SJSA1 (cell line): ENCODE measurements at places on chromosomes 4 and X. TPM values are rescaled to one million over a fixed set of nuclear protein-coding genes. Genes with fewer than 3 reads are reported as not detected.

GRCh38 chr4:1684506-1685234, 557 bp upstream of the FAM53A start:
- H3K4me1 ChIP-seq = peaks cover 14% of the 10 kb centered on the region
- no peaks in the 10 kb centered on the region for H3K27me3 ChIP-seq
- no peak for DNase-seq
- H3K4me3 ChIP-seq = peak overlapping the region; percentile 46

DNA sequence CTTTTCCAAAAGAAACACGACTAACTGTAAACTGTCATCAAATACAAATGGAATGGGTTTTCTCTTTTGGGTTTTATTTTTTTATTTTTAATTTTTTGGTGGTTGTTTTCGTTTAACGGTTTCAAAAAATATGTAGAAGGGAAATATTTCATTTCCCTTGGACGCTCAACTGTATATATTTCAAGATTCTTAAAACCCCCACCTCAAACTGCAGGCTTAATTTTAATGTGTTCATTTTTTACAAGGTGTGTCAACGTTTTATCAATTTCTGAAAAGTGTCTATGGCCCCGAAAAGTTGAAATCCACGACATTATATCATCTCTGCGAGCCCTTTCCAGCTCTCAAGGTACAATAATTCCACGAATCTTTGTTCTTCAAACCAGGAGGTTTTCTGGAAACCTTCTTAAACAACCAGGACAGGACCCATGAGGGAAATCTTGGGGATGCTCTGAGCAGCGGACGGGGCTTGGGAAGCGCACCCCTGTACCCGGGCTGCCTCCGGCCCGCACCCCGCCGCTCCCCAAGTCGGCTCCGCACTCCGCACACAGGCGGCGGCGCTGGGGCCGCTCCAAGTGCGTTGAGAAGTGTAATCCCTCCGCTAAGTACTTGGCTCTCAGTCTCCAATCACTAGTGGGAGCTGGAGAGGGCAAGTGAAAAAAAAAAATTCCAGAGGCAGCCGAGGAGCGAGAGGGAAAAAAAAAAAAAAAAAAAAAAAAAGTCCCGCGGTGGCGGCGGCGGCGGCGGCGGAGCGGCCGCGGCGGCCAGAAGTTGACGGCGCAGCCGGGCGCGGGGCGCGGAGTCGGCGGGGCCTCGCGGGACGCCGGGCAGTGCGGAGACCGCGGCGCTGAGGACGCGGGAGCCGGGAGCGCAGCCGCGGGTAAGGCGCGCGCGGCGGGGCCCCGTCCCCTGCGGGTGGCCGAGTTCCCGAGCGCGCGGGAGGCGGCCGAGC, at the start of gene BMPR1B:
TSS of gene BMPR1B (plus strand) at position 764 of the 949 bp plus-strand sequence. CDS start 346,470 bp downstream, outside the sequence.
- H3K4me1 ChIP-seq = peaks cover 12% of the 10 kb centered on the region
- no peaks in the 10 kb centered on the region for H3K36me3 ChIP-seq
- peak within 1 kb of the TSS; percentile 33 for H3K4me3 ChIP-seq
- DNase-seq = peak; percentile 39
- H3K27me3 ChIP-seq = peaks cover 91% of the 10 kb centered on the region
- no peak within 1 kb of the TSS for H3K27ac ChIP-seq

- H3K27ac ChIP-seq = no peak overlapping the region
- H3K4me1 ChIP-seq = no peaks in the 10 kb centered on the region
- no peaks in the 10 kb centered on the region for H3K36me3 ChIP-seq
- DNase-seq = no peak
- H3K4me3 ChIP-seq = no peak overlapping the region
These were observed 14.8 kb upstream of the RASGEF1B start for GRCh38 chr4:81486502-81486901.

GRCh38 chr4:3207531-3208037, 41.4 kb upstream of the MSANTD1 start:
- H3K4me1 ChIP-seq = no peaks in the 10 kb centered on the region
- DNase-seq = no peak
- H3K36me3 ChIP-seq = peaks cover 3% of the 10 kb centered on the region; the same call in 1 of the 2 replicates
- no peaks in the 10 kb centered on the region for H3K27me3 ChIP-seq
- no peak overlapping the region for H3K4me3 ChIP-seq

- no peaks in the 10 kb centered on the region for H3K36me3 ChIP-seq
- DNase-seq = no peak
- no peaks in the 10 kb centered on the region for H3K27me3 ChIP-seq
- no peak overlapping the region for H3K27ac ChIP-seq
- H3K4me1 ChIP-seq = no peaks in the 10 kb centered on the region
These were observed 70.0 kb upstream of the PPP2R3B start for GRCh38 chrX:456551-457291.

DNA sequence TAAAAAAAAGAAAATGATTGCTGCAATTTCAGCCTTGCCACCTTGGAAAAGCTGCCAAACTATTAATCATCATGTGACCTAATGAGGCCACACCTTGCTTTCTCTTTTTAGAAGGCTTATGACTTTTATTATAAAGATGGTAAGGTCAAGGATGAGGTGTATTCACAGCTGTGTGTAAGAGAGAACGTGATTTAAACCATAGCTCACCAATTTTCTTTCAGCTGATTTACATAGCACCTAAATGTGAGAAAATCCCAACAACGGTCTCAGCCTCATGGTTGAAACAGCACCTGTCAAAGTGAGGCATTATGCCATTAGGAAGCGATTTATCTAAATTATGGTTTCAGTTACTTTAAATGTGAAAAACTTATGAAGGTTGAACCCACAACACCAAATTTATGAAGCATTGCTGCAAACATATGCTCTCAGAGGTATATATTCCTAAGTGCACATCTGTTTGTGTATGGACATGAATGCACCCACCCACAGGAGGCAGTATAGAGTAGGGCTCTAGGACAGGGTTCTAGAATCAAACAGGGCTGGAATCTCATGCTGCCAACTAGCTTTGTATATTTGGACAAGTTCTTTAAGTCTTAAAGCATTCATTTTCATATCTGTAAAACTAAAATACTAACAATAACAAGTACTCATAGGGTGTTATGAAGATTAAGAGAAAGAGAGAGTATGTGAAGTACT, 40.7 kb downstream of the ANXA3 start:
- H3K4me3 ChIP-seq = no peak overlapping the region
- H3K36me3 ChIP-seq = peaks cover 42% of the 10 kb centered on the region
- H3K27me3 ChIP-seq = no peaks in the 10 kb centered on the region
- no peaks in the 10 kb centered on the region for H3K4me1 ChIP-seq

DNA sequence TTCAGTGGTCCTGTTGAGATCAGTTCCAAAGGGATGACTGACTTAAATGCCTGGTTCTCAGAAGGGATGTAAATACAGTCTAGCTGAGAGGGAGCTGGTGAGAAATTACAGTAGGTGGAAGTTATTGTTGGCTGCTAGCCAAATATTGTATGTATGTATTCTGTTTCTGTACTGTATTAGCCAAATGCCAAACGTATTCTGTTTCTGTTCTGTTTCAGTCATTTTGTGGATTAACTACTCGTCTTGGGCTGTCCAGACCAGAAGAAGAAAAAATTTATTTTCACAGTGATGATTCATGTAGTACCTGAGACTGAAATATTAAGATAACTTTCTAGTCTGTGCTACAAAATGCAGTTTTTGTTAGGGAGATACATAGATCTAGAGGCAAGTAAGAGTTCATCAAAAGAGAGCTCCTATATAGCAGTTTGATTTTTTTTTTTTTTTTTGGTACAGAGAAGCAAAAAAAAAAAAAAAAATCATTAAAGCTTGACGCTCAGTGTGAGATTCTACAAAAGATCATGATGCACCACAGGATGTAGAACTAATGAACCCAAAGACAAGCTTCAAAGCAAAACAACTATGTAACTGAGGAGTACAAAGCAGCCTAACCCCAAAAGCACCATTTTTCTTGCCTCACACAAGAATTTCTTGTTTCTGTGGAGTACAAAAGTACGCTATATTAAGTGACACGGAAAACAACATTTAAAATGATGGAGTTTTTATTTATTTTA, 54.8 kb downstream of the CASP6 start:
- DNase-seq = no peak
- H3K27ac ChIP-seq = no peak overlapping the region
- no peak overlapping the region for H3K4me3 ChIP-seq
- no peaks in the 10 kb centered on the region for H3K4me1 ChIP-seq
- H3K27me3 ChIP-seq = no peaks in the 10 kb centered on the region

- H3K27ac ChIP-seq = no peak overlapping the region
- no peaks in the 10 kb centered on the region for H3K36me3 ChIP-seq
- no peaks in the 10 kb centered on the region for H3K4me1 ChIP-seq
- DNase-seq = peak; percentile 24
These were observed 58.1 kb upstream of the PARM1 start for GRCh38 chr4:74874753-74875367.

DNA sequence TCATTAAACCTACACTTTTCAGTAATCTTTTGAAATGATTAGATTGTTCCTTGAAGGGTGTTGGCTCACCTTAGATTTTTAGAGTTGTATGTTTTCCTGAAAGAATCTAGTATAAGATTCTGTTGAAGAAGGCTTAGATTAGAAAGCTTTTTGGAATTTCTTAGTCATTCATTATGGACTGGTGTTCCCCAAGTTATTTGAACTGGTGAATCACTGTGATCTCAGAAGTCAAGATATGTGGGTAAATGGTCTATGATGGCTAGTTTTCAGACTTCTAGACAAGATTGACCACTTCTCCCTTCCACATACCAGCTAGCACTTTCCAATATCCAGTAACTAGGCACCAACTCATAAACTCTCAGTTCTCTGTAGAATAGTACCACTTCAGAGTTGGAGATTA, 138.1 kb downstream of the KDM6A start:
- no peak overlapping the region for H3K4me3 ChIP-seq
- no peak for DNase-seq
- H3K27ac ChIP-seq = no peak overlapping the region
- H3K4me1 ChIP-seq = no peaks in the 10 kb centered on the region
- H3K27me3 ChIP-seq = no peaks in the 10 kb centered on the region

DNA sequence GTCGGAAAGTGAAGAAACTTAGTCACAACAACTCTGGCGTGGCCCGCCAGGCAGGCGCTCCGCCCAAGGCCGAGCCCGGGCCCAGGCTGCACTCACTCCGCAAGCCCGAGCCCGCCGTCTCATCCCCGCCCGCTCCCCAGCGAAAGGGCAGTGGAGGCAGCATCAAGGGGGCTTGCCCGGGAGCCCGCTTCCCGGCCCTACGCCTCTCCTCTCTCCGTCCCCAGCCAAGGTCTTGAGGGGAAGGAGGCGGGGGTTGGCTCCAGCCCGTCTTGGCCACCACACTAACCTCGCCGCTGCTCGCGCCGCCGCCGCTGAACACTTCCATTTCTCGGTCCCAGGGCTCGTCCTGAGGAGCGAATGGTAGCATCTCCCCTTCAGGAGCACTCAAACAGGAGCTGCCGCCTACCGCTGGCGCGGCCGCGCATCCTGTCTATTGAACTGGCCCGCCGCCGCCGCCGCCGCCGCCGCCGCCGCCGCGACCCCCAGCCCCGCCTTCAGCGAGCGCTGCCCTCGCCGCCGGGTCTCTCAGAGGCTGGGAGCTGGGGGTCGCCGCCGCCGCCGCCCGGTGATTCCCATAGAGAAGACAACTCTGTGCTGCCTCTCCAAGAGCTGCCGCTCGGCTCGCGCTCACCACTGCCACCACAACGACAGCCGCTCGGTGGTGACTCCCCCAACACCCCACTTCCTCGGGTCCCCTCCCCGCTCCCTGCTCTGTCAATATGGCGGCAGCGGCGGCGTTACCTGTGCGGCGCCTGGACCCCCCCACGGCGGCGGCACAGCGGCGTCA, at the start of gene RPS6KA6:
TSS of gene RPS6KA6 (minus strand) at position 667 of the 787 bp plus-strand sequence. CDS start at position 367, 300 bp downstream.
- H3K4me3 ChIP-seq = peak within 1 kb of the TSS; percentile 62
- no peak within 1 kb of the TSS for H3K27ac ChIP-seq
- H3K27me3 ChIP-seq = no peaks in the 10 kb centered on the region
- no peaks in the 10 kb centered on the region for H3K36me3 ChIP-seq
- H3K4me1 ChIP-seq = no peaks in the 10 kb centered on the region

GRCh38 chr4:53788011-53788410, 196.7 kb upstream of the LNX1 start:
- DNase-seq = no peak
- H3K4me1 ChIP-seq = peaks cover 3% of the 10 kb centered on the region
- H3K27me3 ChIP-seq = no peaks in the 10 kb centered on the region
- no peaks in the 10 kb centered on the region for H3K36me3 ChIP-seq
- H3K27ac ChIP-seq = no peak overlapping the region

- no peaks in the 10 kb centered on the region for H3K27me3 ChIP-seq
- H3K36me3 ChIP-seq = no peaks in the 10 kb centered on the region
- H3K4me3 ChIP-seq = no peak overlapping the region
- no peak for DNase-seq
- H3K27ac ChIP-seq = no peak overlapping the region
These were observed 179.5 kb downstream of the CEP135 start for GRCh38 chr4:56128213-56128612.

GRCh38 chr4:60726779-60727178, 473.3 kb upstream of the ADGRL3 start:
- no peak overlapping the region for H3K4me3 ChIP-seq
- H3K27me3 ChIP-seq = no peaks in the 10 kb centered on the region
- H3K36me3 ChIP-seq = no peaks in the 10 kb centered on the region
- DNase-seq = no peak

- no peak overlapping the region for H3K27ac ChIP-seq
- no peaks in the 10 kb centered on the region for H3K36me3 ChIP-seq
- H3K4me3 ChIP-seq = no peak overlapping the region
- H3K4me1 ChIP-seq = no peaks in the 10 kb centered on the region
- H3K27me3 ChIP-seq = no peaks in the 10 kb centered on the region
These were observed 2222.3 kb upstream of the AGA start for GRCh38 chr4:179664430-179665027.

DNA sequence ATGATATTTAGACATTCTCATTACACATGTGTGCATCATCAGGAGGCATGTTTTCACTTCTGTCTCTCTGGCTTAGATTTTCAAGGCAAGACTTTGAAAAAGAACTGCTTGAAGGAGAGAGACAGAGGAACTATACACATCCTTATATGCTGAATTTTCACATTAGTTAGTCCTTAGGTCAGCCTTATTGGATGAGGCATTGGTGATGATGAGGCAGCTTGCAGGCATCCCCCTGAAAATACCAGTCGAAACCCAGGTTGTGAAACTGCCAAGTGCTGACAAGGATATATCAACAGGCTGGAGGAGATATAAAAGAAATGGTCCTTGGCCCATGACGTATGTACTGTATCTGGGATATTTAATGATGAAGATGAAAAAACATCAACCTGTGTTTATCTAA, 297.2 kb upstream of the AADAT start:
- no peaks in the 10 kb centered on the region for H3K27me3 ChIP-seq
- H3K36me3 ChIP-seq = no peaks in the 10 kb centered on the region
- DNase-seq = no peak
- H3K4me3 ChIP-seq = no peak overlapping the region
- peaks cover 5% of the 10 kb centered on the region; the same call in 1 of the 2 replicates for H3K4me1 ChIP-seq

GRCh38 chr4:168528131-168528949, 31.5 kb downstream of the PALLD start:
- no peak overlapping the region for H3K4me3 ChIP-seq
- no peaks in the 10 kb centered on the region for H3K27me3 ChIP-seq
- no peaks in the 10 kb centered on the region for H3K36me3 ChIP-seq
- H3K4me1 ChIP-seq = peaks cover 33% of the 10 kb centered on the region
- H3K27ac ChIP-seq = peak overlapping the region; percentile 62
- peak; percentile 65 for DNase-seq

- H3K27me3 ChIP-seq = no peaks in the 10 kb centered on the region
- H3K27ac ChIP-seq = no peak overlapping the region
- H3K4me1 ChIP-seq = no peaks in the 10 kb centered on the region
These were observed 167.7 kb downstream of the PJA1 start for GRCh38 chrX:68997511-68997910.

GRCh38 chr4:128524311-128524710, 236.7 kb upstream of the PGRMC2 start:
- H3K27me3 ChIP-seq = no peaks in the 10 kb centered on the region
- peak overlapping the region; percentile 68 for H3K27ac ChIP-seq
- no peak overlapping the region for H3K4me3 ChIP-seq
- peaks cover 69% of the 10 kb centered on the region for H3K4me1 ChIP-seq

CYTL1 gene
- total RNA-seq = 0.76 and 1.3 TPM in 2 replicates

AVPR2 gene
- total RNA-seq = not detected in 2 replicates

TBC1D25 gene
- 6.5 and 24.1 TPM in 2 replicates for total RNA-seq

RENBP gene
- 0.11 TPM in 1 of 2 replicates, not detected in the other for total RNA-seq

PABPC4L gene
- not detected in 2 replicates for total RNA-seq

SYP gene
- total RNA-seq = 0.16 and 0.53 TPM in 2 replicates

PTCHD1 gene
- total RNA-seq = not detected in 2 replicates

INTS12 gene
- 20.5 and 24.2 TPM in 2 replicates for total RNA-seq

FAM47A gene
- not detected in 2 replicates for total RNA-seq

TMEM35A gene
- not detected in 2 replicates for total RNA-seq

DCAF16 gene
- total RNA-seq = 18.9 and 26.3 TPM in 2 replicates
